Neural crest cell (in vitro differentiated cells): ENCODE measurements at places on chromosomes 11 and 22.

DNA sequence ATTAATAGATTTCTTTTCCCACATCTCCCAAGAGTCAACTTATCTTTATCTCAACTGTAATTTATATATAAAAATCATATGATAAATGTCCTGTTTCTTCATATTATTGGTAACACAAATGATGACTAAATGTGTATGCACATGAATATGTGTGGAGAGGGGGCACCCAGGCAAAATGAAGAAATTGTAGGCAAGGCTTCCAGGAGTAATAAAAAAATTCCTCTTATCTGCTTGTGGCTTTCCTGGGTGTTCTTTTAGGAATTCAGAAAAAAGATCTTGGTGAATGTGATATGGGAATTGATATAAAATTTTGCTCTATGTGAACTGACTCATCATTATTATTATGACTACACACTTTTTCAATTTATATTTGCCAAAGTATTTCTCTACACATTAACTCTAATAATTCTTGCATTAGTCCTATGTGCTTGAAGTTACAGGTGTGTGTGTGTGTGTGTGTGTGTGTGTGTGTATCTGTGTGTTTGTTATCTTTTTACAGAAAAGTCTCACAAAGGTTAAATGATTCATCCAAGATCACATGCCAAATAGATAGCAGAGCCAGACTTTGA, 197.8 kb downstream of the SOX6 start:
- DNase-seq: no peak

DNA sequence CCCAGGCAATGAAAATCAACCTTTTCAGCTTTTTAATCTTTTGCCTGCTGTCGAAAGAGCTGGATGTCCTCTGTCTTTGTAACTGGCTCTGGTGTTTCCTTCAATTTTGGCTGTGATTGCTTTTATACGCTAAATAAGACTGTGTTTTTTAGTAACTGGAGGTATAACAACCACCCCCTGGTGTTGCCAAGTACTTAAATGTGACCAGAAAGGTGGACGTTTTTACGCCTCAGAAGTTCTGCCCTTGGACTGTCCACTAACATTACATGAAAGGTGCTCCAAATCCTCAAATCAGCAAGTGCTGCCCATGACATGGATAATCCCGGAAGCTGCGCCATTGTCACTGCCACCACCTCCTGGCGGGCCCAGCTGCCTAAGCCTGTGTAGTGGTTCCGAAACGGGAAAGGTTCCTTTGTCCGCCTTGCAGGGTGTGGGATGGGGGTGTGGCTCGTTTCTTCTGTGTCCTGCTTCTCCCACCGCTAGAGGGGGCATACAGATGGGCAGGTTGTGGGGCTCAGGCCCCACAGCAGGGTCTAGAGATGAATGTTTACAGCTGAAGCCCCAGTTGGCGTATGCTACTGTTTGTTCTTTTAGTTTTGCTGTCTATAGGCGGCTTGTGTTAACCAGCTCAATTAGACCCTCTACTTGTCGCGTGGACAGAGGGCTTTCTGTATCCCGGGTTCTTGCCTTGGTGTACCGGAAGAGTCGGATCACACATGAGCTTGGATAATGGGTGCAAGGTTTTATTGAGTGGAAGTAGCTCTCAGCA, 82.2 kb upstream of the SEPTIN5 start:
- DNase-seq: peak; percentile 42

DNA sequence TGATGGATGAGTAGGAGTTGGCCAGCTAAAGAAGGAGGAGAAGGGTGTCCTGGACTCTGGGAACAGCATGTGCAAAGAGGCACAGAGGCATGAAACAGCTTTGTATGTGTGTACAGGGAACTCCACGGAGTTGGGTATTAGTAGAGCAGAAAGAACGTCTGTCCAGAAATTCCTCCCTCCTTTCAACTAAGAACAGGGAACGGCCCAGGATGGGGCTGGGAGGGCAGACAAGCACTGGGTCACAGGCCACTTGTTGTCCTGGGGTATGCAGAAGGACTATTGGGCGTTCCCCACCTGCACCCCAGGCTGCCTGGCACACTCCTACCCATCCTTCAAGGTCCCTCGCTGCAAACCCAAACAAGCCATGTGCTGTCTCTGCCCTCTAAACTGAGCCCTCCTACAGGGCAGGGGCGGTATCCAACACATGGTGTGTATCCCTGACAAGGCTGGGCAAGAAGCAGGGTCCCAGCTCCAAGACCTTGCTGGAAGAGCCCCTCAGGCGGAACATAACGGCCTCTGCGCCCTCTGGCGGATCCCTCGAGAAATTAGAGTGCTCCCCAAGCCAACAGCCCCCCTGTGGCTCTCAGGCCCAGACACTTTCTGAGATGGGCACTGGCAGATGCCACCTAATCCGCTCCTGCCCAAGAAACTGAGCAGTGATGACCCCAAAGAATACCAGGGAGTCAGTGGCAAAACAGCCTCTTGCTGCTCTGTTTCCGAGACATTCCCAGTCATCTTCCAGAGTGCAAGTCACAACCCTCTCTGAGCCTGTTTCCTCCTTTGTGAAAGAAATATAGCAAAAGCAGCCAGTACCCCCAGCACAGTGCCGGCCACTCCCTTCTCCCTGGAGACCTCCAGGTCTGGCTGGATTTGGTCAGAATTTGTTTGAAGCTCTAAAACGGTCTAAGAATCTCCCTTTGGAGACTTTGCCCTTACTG, 1.6 kb upstream of the ELFN2 start:
- peak; percentile 73 for DNase-seq

GRCh38 chr22:28884747-28885350, 1.5 kb downstream of the ZNRF3 start:
- DNase-seq: no peak

DNA sequence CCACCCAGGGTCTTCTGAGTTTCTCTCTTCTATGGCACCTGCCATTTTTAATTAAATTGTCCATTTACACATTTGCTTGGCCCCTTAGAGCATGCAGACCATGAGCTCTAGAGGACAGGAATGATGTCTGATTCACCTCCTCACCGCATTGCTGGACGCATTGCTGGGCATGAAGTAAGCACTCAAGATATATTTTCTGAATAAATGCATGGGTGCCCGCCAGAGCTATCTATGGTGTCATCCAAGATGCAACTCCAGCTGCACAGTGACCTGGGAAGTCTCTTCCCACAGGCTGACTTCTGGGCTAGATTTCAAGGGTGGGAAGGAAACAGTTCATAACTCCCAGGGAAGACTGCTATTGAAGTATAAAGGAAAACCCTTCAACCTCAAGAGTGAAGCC, 66.6 kb upstream of the ASPHD2 start:
- DNase-seq: no peak

DNA sequence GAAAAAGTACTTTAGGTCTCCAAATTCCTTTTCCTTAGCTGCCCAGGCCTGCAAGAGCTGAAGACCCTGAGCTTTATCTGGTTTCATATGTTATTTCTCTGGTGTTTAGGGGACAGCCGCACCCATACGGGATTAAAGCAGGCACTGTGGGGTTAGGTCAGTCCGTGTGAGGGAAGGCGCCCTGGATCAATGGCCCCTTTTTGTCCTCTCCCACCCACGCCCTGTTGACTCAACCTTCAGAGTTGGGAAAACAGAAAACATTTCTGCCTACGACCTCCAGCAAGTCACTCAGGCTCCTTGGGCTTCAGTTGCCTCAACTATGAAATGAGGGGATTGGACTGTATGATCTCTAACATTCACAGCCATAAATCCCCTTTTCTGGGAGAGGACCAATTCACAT, 55.2 kb upstream of the BARX2 start:
- no peak for DNase-seq

DNA sequence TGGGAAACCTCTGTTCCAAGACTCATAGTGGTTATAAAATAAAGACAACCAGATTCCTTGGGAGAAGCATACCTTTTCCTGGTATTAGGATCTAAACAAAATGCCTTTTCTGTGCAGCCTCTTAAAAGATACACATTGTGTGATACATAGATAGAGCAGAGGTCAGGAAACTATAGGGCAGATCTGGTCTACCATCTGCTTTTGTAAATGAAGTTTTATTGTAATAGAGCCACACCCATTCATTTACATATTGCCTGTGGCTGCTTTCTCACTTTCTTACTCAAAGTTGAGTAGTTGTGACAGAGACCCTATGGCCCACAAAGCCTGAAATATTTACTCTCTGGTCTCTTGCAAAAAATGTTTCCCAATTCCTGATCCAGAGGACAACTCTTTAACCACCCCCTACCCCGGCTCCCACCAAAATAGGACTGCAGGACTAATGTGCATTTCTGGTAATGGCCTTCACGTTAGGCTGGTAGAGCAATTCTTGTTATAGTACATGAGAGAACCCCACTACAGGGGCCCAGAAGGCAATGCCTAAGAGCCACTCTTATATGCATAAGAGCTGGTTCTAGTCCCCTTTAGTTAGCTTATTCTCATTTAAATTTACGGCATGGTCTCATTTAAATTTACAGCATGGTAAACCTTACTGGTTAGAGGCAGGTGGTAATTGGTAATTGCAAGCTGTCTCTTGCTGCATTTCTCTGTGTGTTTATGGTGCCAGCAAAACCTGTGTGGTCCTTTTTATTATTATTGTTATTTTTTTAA, 76.8 kb upstream of the YWHAH start:
- no peak for DNase-seq

GRCh38 chr22:42992092-42992491, 22.9 kb downstream of the PACSIN2 start:
- no peak for DNase-seq

- DNase-seq: no peak
These were observed 2.1 kb upstream of the PRR33 start for GRCh38 chr11:1893581-1894359.

- DNase-seq: no peak
These were observed 564.5 kb downstream of the DLG2 start for GRCh38 chr11:85062659-85063058.
